ENCODE measurements at places on chromosomes 11 and 22.

GRCh38 chr11:44566952-44567875 is 1.8 kb downstream of the CD82 start:
- no peak for DNase-seq

GRCh38 chr11:60085909-60086308 is 2.6 kb upstream of the MS4A2 start:
- no peak for DNase-seq

- DNase-seq = no peak
Observed at GRCh38 chr22:24965822-24966626, 13.5 kb downstream of the KIAA1671 start.

- no peak for DNase-seq
Observed at GRCh38 chr22:29184849-29185490, 20.7 kb upstream of the EMID1 start.

DNA sequence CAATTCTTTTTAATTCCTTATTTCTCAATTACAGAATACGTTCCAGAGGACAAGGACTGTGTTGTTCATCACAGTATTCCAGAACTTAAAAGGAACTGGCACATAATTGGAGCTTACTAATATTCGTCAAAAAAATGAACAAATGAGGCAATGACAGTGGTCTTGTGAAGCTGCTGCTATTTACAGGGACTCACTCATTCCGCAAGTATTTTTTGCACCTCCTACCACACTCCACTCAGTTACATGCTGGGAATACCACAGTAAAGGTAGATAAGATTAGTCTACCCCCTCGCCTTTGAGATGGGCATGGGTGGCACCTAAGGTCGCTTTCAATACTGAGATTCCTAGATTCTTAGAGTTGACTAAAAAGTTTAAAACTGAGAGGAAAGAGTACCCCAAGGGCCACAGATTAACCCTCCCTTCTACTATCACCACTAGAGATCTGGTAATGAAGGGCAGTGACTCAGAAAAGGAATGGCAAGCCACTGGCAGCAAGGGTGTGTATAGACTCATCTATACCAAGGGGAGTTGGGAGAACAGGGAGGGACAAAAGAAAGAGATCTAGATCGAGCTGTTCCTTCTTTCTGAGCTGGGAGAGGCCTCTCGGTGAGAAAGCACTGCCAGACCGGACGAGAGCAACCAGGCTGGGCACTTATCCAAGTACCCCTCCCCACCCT is 85.0 kb downstream of the RPL27A start:
- DNase-seq = peak; percentile 43

DNA sequence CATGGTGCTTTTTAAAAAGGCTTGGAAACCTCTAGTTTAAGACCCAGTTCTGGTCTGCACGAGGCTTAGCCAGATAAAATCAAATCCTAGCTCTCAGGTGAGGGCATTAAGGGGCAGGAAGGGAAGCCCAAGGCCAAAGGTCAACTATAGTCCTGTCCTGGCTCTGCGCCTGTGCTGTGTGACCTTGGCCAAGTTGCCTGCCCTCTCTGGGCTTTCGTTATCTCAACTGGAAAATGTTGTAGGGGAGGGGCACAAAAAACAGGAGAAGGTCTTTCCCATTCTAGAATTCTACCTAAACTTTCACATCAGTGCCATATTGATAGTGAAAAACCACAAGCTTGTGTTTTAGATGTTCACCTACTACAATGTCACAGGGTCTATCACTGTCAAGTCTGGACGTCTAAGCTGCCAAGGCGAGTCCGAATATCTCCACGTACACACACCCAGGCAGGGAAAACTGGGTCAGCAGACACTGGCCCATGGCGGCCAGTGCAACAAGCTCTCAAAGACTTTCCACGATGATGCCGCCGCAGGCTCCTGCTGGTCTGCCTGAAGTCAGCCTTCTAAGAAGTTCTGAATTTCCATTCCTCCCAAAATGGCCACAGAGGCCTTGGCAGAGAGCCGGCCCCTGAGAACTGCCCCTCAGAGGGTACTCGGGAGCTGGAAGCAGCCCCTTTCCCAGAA is 18.0 kb downstream of the MN1 start:
- no peak for DNase-seq

GRCh38 chr22:22422629-22423112 is 85.9 kb downstream of the ZNF280B start:
- DNase-seq = peak; percentile 56

GRCh38 chr11:36453678-36454077 is 56.4 kb downstream of the TRAF6 start:
- no peak for DNase-seq

DNA sequence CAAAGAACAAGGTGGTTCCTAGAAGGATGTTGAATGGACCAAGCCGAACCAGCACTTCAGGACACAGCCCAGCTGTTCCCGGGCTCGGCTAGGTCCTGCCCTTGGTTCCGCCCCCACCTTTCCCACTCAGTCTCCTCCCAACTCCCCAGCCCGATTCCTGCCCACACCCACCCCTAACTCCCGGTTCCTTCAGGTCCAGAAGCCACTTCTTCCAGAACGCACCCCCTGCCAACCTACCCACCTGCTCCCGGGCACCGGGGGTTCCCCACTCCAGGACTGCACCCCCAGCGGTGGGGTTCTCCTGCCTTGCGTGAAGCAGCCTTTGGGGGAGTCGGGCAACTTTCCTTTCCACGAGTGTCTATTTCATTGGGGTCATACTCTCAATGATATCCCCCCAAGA is 30.7 kb downstream of the CERK start:
- no peak for DNase-seq

- DNase-seq = peak; percentile 29
Observed at GRCh38 chr22:28977060-28977459, 84.6 kb downstream of the C22orf31 start.

DNA sequence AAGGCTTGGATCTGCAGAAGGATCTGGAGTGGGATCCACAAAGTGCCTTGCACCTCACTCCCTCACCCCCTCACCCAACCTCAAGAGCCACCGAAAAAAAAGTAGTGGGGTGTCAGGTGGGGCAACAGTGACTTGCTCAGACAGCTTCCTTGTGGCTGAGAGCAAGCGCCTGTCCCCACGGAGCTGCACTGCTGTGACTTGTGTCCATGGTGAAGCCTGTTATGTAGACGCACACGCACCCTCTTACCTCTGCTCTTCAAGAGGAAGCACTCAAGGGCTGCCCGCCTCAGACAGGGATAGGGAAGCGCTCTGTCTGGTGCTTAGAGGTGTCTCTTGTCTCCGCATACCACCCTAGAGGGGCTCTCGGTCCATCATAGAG is 1.2 kb downstream of the DRD2 start:
- no peak for DNase-seq

DNA sequence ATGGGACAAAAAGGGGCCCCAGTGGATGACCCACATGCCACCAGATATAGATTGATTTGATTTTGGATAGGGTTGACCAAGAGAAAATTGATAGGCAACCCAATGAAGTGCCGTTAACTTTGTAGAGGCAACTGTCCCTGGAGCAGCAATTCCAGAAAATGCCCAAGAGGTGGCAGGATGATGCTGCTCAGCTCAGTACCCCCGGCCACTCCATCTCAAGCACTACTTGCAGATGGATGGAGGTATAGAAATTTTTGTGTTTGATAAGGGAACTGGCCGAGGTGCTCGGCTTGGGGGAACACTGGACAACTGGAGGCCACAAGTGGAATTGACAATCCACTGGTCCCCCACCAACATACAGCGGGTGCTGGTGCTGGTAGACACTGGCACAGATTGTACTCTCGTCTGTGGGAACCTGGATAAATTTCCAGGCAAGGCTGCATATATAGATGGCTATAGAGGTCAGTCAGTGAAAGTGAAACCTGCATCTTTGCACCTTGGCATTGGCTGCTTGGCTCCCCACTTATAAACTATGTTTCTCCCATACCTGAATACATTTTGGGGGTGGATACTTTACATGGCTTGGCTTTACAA is 86.3 kb downstream of the CCDC83 start:
- DNase-seq = peak; percentile 73

GRCh38 chr22:44351685-44352377 is 39.1 kb upstream of the SHISAL1 start:
- peak; percentile 94 for DNase-seq

- DNase-seq = no peak
Observed at GRCh38 chr11:14969901-14970323, 2.2 kb downstream of the CALCA start.

- DNase-seq = no peak
Observed at GRCh38 chr11:45772986-45773785, 31.8 kb upstream of the SLC35C1 start.

- no peak for DNase-seq
Observed at GRCh38 chr11:61141601-61142028, 19.6 kb downstream of the VPS37C start.
